ENCODE measurements at places on chromosomes 6 and 20.

DNA sequence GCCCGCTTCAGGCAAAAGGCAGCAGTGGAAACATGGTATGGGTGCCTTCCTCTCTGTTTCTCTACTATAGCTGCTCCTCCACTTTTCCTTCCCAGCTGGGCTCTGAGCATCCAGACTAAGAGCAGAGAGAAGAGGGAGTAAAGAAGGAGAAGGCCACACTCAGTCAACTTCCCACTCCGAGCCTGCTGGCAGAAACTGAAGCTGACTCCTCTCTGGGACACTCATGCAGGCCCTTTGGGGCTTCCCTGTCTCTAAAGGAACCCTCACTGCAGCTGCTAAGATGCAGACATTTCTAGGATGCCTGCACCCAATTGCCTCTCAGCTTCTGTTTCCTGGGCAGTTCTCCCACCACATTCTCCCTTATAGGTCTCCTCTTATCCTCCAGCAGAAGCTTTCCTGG, 88.9 kb downstream of the FRK start:
- DNase-seq = no peak

GRCh38 chr20:2671977-2672376, 8.0 kb upstream of the IDH3B start:
- DNase-seq = peak; percentile 61

DNA sequence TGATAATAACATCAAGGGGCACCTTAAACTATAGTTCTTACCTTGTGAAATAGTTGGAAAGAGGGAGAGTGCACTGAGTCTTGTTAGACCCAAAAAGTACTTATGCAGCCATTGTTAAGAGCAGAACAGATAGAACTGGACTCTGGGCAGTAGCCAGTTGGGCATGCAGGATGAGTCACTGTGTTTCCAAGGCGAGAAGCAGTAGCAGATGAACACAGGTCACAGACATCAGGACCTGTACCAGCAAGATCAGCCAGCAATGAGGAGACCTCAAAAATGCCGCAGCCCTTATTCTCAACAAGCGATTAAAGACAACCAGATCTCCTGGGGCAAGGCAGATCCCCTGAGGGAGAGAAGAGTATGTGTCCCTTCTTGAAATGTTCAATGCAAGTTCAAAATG, 79.0 kb downstream of the SAMD3 start:
- no peak for DNase-seq

GRCh38 chr6:57021086-57021720, 25.3 kb upstream of the KIAA1586 start:
- peak; percentile 70 for DNase-seq

- no peak for DNase-seq
Measured at GRCh38 chr20:58587467-58587866, 63.6 kb upstream of the STX16 start.

Measured in NAMALWA (cell line).